ENCODE measurements at places on chromosomes 6 and 20. TPM values are rescaled to one million over a fixed set of nuclear protein-coding genes. Genes with fewer than 3 reads are reported as not detected.

- peak; percentile 93 for DNase-seq
Measured at GRCh38 chr6:90458353-90459224, 128.3 kb downstream of the MAP3K7 start.

- DNase-seq: no peak
Measured at GRCh38 chr6:159137676-159138075, 31.5 kb upstream of the FNDC1 start.

DNA sequence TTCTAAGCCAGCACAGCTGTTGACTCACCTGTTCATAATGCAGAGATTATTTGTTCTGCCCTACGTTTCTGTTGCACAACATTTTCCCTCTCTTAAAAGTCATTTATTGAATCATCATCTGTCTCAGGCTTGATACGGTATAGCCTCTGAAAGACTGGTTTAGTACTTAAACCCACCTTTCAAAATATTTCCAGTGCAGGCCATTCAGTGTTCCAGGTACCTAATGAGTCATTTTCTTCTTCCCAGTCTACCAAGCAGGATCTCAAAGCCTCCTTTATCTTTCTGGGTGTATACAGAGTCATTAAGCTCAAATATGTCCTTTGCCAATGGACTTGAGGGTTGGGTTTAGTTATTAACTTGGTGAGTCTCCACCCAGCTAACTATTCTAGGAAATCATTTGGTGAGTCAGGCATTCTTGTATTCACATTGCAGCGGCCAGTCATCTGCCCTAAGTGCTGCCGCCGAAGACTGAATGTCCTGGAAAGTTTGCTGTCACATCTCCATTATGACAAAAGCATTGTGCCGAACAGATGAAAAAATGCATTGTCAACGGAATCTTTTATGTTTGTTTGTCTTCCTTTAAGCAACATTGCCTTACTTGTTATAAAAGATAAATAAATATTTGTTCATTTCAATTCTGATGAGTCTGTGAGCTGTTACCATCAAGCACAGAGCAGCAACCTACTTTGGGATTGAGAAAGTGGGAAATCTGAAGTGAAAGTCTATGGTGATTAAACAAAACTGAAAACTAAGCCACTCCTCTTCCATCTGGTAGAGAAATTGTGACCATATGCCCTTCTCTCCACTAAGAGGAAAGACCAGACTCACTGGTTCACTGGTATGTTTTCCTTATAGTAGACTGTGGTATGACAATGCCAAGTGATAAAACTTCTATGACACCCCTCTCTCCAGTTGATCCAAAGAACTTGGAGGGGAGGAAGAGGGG is 14.3 kb upstream of the FAM135A start:
- no peak for DNase-seq

DNA sequence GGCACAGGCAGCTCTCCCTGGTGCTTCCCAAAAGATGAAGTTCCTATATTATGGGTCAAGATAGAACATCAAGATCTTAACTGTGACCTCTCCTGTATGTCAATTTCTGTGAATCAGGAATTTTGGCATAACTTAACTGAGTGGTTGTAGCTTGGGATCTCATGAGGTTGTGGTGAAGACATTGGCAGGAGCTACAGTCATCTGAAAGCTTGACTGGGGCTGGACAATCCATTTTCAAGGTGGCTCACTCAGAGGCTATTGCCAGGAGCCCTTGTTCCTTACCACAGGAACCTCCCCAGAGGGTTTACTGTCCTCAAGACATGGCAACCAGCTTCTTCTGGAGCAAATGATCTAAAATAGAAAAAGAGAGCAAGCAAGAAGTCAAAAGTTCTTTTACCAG is 252.2 kb downstream of the ADGB start:
- DNase-seq: no peak

DNA sequence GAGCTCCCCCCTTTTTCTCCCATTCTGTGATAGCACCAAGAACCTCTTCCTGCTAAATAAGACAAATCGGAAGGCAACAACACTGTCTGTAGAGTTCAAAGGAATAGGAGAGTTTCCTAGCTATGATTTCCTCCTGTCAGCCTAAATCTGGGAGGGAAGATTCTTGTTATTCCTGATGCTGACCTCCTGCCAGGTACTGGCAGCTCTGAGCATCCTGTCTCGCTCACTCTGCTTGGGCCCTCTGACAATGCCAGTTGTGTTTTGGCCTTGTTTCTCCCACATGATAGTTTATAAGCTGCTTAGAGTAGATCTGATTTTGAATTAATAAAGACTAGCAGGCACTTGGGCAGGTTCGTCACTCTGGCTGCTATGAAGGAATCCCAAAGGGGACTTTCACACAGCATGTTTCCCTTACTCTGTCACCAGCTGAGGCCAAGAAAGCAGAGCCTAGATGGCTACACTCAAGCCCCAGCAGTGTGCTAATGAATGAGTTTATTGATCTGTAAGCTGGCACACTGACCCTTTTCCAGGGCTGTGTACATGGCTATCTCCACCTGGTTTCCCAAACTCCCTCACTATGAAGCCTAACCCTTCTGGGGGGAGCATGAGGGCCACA is 52.3 kb downstream of the UQCC1 start:
- DNase-seq: no peak

DNA sequence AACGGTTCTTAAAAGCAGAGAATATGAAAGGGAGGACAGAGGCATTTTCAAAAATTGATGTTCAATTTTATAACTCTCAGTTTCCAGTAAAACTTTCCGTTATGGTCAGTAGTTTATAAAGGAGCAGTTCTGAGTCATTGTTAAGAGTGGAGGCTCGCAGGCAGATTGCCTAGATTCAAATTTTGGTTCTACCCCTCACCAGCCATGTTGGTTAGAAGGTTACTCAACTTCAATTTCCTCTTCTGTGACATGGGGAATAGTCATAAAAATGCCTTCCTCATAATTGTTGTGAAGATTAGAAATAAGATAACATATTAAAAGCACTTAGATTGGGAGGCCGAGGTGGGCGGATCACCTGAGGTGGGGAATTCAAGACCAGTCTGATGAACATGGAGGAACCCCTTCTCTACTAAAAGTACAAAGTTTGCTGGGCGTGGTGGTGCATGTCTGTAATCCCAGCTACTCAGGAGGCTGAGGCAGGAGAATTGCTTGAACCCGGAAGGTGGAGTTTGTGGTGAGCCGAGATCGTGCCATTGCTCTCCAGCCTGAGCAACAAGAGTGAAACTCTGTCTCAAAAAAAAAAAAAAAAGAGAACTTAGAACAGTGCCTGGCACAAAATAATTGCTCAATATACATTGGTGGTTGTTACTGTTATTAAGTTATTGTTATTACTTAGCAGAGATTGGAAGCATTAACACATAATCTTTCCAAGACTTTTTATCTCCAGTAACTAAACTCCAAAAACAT is 348.9 kb downstream of the NRN1 start:
- no peak for DNase-seq

DNA sequence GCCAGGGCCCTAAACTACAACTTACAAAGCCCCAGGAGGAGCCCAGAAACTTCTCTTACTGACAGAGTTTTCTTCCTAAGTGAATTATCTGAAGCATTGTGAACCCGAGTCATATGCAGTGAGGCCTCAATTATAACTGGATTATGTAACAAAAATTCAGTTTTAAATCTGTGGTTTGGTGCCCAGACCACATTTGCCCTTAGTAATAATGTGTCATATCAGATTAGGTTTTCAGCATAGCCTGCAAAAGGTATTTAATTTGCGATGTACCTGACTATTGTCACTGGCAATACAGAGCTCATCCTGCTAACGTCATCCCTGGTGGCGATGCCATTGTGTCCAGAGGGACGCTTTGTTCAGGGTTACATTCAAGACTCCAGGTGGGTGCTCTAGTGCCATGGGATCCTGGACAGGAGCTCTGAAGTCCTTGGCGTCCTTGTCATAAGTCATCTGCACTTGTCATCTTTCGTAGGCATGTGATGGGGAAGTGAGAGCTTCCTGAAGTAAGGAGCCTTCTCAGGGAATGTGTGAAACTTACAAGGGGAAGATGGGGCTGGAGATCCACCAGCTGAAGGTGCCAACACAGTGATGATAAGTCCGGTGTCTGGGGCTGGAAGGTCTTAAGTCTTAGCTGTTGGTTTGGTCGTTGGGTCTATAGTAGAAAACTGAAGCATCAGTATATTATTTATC is 65.1 kb downstream of the HIVEP1 start:
- DNase-seq: no peak

GRCh38 chr20:63156221-63156671 is 59.7 kb downstream of the YTHDF1 start:
- DNase-seq: no peak

DNA sequence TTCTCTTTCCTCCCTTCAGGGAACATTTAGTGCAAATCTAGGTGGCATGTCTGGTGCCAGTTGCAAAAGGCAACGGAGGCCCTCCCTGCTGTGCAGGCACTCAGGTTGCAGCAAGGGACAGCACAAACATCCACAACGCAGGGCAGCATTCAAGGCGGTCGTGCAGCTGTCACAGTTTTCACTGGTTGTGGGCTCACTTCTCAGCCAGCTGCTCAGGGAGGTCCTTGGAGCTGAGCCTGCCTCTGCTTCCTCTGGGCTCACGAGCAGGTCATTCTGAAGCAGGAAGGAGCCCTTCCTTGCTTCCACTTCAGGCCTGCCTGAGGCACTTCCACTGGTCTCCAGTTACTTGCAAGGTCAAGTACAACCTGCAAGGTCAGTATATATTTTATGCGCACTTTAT is 3.8 kb upstream of the NPEPL1 start:
- DNase-seq: no peak

- DNase-seq: no peak
Measured at GRCh38 chr6:161228096-161228495, 45.8 kb downstream of the AGPAT4 start.

DNA sequence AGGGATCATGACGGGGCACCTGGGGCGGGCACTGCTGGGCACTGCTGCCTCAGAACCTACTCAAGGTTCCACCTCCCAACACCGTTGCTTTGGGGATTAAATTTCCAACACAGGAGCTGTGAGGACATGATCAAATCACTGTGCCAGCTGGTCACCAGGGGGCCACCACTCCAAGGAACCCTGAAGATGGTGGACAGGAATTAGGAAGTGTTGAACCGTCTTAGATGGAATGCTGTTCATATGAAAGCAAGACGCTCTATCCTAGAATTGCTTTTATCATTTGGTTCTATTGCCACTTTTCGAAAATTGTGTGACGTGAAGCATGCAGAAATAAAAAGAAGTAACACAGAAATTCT is 140.3 kb downstream of the DLL1 start:
- no peak for DNase-seq

The SERINC3 gene
- total RNA-seq: 58.5 TPM

The EDN3 gene
- 0.11 TPM for total RNA-seq

The SLC22A1 gene
- total RNA-seq: 0.78 TPM

The MAFB gene
- total RNA-seq: not detected

The VGLL2 gene
- total RNA-seq: not detected

The CASS4 gene
- total RNA-seq: 5.6 TPM

The HSPA12B gene
- total RNA-seq: not detected

The TINAG gene
- total RNA-seq: not detected

The TAF8 gene
- 53.1 TPM for total RNA-seq

The BIRC7 gene
- total RNA-seq: not detected

The RBPJL gene
- total RNA-seq: not detected

The DEFB116 gene
- not detected for total RNA-seq
